ENCODE measurements at places on chromosomes 12 and 14. TPM values are rescaled to one million over a fixed set of nuclear protein-coding genes. Genes with fewer than 3 reads are reported as not detected.

Gene SLC22A17
- polyA plus RNA-seq, result 14.5 TPM

Gene PRH2
- polyA plus RNA-seq, result 1.6 TPM

Gene PIWIL1
- polyA plus RNA-seq, result 0.08 TPM

Gene FOXJ2
- 11.7 TPM for polyA plus RNA-seq

Gene ASCL1
- 0.82 TPM for polyA plus RNA-seq

Gene RPL10L
- not detected for polyA plus RNA-seq

Gene TECPR2
- polyA plus RNA-seq, result 5.1 TPM
